Heart right ventricle (tissue), 16 donors: ENCODE measurements at places on chromosomes 11 and 22. TPM values are rescaled to one million over a fixed set of nuclear protein-coding genes. Genes with fewer than 3 reads are reported as not detected.

- H3K4me3 ChIP-seq: no peak overlapping the region
- H3K27ac ChIP-seq: no peak overlapping the region
- peaks cover 6% of the 10 kb centered on the region for H3K4me1 ChIP-seq
These were observed 152.5 kb downstream of the CCDC34 start for GRCh38 chr11:27210531-27210930.

Gene CDHR5
- not detected for total RNA-seq

DNA sequence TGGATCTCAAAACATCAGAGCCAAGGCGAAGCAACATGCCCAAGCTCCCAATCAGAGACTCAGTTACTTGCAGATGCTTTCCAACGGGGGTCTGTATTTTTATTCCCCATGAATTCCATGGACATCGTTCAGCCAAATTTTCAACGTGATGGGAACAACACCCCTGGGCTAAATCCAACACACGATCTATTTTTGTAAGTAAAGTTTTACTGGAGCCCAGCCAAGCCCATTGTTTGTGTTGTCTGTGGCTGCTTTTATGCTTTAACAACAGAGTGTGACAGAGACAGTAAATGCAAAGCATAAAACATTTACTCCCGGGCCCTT lies 33.7 kb downstream of the SLC5A1 start:
- peaks cover 4% of the 10 kb centered on the region for H3K27me3 ChIP-seq
- no peaks in the 10 kb centered on the region for H3K36me3 ChIP-seq
- no peak overlapping the region for H3K4me3 ChIP-seq
- no peak for DNase-seq

Gene TSKU
- total RNA-seq: 18.9 TPM

Gene RASGRP2
- 18.9 TPM for total RNA-seq

DNA sequence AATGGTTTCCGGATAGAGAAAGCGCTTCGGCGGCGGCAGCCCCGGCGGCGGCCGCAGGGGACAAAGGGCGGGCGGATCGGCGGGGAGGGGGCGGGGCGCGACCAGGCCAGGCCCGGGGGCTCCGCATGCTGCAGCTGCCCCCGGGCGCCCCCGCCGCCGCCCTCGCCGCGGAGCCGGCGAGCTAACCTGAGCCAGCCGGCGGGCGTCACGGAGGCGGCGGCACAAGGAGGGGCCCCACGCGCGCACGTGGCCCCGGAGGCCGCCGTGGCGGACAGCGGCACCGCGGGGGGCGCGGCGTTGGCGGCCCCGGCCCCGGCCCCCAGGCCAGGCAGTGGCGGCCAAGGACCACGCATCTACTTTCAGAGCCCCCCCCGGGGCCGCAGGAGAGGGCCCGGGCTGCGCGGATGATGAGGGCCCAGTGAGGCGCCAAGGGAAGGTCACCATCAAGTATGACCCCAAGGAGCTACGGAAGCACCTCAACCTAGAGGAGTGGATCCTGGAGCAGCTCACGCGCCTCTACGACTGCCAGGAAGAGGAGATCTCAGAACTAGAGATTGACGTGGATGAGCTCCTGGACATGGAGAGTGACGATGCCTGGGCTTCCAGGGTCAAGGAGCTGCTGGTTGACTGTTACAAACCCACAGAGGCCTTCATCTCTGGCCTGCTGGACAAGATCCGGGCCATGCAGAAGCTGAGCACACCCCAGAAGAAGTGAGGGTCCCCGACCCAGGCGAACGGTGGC lies 15.7 kb downstream of the PIK3IP1 start:
- no peaks in the 10 kb centered on the region for H3K4me1 ChIP-seq
- no peak for DNase-seq
- H3K27me3 ChIP-seq: no peaks in the 10 kb centered on the region
- no peak overlapping the region for H3K27ac ChIP-seq
- H3K36me3 ChIP-seq: peaks cover 97% of the 10 kb centered on the region

DNA sequence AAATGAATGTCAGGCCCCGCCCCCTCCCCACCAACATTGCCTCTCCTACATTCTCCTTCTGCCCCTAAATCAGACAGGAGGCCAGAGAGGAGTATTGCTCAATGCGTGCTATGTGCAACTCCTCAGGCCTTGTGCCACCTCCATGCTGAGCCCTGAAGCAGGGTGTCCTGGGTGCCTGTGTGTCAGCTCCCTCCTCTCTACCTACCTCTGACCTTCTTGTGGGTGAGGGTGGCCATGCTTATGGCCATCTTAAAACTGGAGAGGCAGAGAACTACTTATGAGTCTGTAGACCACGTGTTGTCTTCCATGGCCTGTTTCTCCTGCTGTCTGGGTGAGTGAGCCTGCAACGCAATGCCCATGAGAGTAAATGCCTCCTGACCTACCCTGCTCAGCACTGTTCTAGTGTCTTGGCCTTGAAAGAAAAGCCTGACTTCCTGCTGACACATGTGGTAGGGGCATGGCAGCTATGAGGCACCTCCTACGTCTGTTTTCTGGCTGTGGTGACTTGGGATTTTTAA lies 10.5 kb downstream of the MCAM start:
- no peak overlapping the region for H3K4me3 ChIP-seq
- DNase-seq: no peak
- peaks cover 6% of the 10 kb centered on the region for H3K36me3 ChIP-seq
- peak overlapping the region; percentile 50 for H3K27ac ChIP-seq

Gene FOLR1
- 1.0 TPM for total RNA-seq

DNA sequence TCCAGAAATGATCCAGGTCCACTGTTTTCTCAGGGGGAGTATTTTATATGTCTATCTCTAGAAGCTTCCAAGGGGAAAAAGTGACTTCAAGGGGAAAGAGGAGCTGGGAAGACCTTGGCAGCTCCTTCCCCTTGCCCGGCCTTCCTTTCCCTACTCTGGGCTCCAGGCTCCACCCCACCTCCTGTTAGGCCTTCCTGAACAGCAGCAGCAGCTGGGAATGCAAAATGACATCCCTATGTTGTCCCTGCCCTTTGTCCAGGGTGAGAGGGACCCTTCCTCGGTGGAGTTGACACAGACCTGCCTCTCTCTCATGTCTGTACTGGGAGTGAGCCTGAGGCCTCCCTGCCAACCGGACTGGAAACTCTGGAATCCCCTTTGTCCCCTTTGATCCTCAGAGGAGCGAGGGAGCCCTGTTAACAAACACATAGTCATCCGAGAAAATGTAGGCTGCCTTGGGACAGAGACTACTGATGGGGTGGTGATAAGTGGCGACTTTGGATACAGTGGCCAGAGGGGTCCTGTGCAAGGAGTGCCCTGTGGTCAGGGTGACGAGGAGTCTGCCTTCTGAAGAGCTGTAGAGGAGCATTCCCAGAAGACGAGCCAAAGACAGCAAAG lies 9.0 kb upstream of the MALAT1 start:
- H3K36me3 ChIP-seq: no peaks in the 10 kb centered on the region
- peak overlapping the region; percentile 99 for H3K27ac ChIP-seq
- H3K4me1 ChIP-seq: peaks cover 93% of the 10 kb centered on the region
- peak; percentile 52 for DNase-seq
- no peaks in the 10 kb centered on the region for H3K27me3 ChIP-seq

Gene PRR33
- total RNA-seq: 4.5 TPM

DNA sequence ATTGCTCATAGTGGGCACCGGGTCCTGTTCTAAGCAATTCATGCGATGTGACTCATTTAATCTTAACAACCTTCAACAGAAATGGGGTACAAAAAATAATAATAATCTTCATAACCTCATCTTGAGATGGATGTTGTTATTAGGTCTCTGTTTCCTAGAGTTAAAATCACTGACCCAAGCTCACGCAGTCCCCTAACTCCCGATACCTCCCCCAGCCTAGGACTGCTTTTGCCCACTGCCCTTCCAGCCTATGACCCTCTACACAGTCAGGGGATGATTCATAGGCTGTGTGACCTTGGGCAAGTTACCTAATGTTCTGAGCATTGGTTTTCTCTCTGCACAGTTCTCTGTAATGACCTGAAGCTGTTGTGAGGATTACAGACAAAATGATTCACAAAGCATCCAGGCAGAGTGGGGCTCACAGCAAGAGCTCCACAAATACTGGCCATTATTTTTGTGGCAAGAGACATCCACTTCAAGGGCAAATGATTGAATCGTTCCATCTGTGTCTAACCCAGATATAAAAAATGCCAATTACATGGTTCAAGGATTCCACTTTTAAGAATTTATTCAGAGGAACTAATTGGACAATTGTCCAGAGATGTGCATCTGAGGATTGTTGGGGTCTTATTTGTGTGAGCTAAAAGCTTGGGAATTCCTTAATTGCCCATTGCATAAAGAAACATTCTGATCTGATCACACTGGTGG lies 20.0 kb downstream of the MTFP1 start:
- peaks cover 5% of the 10 kb centered on the region for H3K27me3 ChIP-seq
- H3K4me1 ChIP-seq: no peaks in the 10 kb centered on the region
- H3K36me3 ChIP-seq: no peaks in the 10 kb centered on the region
- no peak for DNase-seq
- H3K27ac ChIP-seq: no peak overlapping the region
- H3K4me3 ChIP-seq: no peak overlapping the region

Gene CATSPERZ
- total RNA-seq: not detected

DNA sequence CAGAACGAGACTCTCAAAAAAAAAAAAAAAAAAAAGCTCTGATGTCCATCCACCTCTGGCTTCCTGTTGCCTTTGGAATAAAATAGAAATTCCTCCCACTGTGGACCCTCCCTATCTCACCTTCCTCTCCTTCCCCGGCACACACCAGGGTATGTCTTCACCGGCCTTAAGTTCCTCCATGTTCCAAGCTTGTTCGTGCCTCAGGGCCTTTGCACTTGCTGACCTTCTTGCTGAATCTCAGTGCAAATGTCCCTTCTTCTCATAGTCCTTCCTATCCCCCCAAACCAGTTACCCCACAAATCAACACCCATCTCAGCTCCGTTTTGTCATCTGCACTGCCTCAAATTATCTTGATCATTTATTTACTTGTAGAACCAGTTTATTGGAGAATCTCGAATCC lies 20.6 kb downstream of the IFT27 start:
- H3K4me1 ChIP-seq: no peaks in the 10 kb centered on the region
- H3K27ac ChIP-seq: no peak overlapping the region
- H3K4me3 ChIP-seq: no peak overlapping the region
- peaks cover 10% of the 10 kb centered on the region for H3K36me3 ChIP-seq

Gene GLB1L3
- not detected for total RNA-seq

DNA sequence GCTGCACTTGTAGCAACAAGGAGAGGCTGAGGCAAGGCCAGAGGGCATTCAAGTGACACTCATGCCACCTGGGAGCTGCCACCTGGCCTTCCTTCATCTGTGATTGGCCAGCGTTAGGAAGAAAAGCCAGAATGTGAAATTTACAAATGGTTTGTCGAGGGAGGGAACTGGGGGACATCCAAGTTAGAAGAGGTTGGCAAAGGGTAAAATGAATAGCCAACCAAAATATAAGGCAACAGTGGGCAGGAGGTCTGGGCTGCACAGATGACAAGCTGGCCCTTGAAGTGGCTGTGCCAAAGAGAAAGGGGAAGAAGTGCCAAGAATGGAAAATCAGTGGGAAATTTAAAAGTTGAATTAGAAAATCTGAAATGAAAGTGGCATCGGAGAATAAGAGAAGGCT lies 221.4 kb downstream of the C11orf91 start:
- DNase-seq: no peak
- H3K4me1 ChIP-seq: no peaks in the 10 kb centered on the region
- H3K36me3 ChIP-seq: no peaks in the 10 kb centered on the region
- H3K4me3 ChIP-seq: no peak overlapping the region

Gene VSTM5
- not detected for total RNA-seq

GRCh38 chr22:19793661-19794310 lies 33.2 kb downstream of the TBX1 start:
- no peak overlapping the region for H3K4me3 ChIP-seq
- no peaks in the 10 kb centered on the region for H3K4me1 ChIP-seq
- H3K36me3 ChIP-seq: no peaks in the 10 kb centered on the region
- H3K27ac ChIP-seq: no peak overlapping the region
- DNase-seq: no peak

- DNase-seq: no peak
- no peaks in the 10 kb centered on the region for H3K36me3 ChIP-seq
- H3K27ac ChIP-seq: no peak overlapping the region
- H3K27me3 ChIP-seq: no peaks in the 10 kb centered on the region
- peaks cover 28% of the 10 kb centered on the region for H3K4me1 ChIP-seq
These were observed 84.7 kb upstream of the GDPD4 start for GRCh38 chr11:77386178-77386577.

DNA sequence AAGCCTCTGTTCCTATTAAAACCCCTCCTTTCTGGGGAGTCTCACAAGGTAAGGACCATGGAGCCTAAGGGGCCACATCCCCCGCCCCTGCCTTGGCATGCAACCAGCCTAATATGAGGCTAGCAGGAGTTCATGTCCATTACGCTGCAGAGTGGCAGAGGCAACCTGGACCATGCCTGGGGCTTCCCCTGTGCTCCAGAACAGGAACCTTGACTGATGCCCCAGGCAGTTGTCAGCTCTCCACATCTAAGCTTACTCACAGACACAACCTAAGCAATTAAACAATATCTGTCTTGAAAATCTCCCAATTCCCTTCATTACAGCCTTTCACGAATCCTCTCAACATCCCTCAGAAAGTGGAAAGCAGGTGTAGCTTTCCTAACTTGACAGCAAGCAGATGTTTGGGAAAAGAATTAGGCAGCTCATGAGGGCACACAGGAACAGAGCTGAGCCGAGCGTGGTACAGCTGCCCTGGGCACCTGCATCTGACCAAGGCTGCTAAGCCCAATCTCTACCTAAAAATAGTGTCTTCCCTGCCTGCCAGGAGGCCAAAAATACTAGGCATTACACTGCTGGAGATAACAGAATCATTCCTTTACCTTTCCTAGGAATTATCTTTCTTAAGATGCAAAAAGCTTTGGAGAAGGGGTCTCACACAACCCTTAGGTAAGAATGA lies 20.8 kb downstream of the C11orf71 start:
- no peaks in the 10 kb centered on the region for H3K27me3 ChIP-seq
- H3K4me1 ChIP-seq: no peaks in the 10 kb centered on the region
- no peak overlapping the region for H3K27ac ChIP-seq
- no peaks in the 10 kb centered on the region for H3K36me3 ChIP-seq
- DNase-seq: no peak
- H3K4me3 ChIP-seq: no peak overlapping the region

DNA sequence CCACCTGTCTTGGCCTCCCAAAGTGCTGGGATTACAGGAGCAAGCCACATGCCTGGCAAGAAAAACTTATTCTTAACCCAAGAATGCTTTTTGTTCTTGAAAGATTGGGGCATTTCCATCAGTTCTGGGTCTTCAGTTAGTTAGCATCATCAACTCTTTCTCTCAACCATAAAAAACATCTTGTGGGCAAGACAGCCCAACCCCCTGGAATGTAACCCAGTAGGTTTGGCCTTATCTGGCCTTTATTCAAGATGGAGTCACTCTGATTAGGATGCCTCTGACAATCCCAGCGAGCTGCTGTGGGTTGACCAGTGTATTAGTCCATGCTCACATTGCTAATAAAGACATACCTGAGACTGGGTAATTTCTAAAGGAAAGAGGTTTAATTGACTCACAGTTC lies 9.2 kb upstream of the TPCN2 start:
- DNase-seq: no peak
- no peaks in the 10 kb centered on the region for H3K27me3 ChIP-seq
- no peak overlapping the region for H3K27ac ChIP-seq
